ENCODE measurements at places on chromosomes 7 and 10. TPM values are rescaled to one million over a fixed set of nuclear protein-coding genes. Genes with fewer than 3 reads are reported as not detected.

DNA sequence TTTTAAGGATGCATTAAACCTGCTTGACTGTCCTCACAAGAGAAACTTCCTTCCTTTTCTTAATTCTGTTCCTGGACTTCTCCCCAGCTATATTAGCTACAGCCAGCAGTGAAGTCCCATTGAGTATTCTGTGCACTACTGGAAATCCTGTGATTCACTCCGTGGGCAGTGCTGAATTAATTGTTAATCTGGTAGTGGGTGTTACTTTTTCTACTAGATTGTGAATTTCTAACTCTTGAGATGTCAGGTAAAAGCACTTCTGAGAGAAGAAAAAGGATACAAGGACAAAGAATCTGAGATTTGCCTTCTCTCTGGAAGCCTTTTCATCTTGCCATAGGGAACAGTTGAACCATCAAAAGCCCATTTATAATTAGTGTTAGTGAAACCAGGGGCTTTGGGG is 33.9 kb downstream of the CYCS start:
- H3K36me3 ChIP-seq = no peaks in the 10 kb centered on the region
- no peak overlapping the region for H3K4me3 ChIP-seq
- H3K4me1 ChIP-seq = no peaks in the 10 kb centered on the region
- H3K27me3 ChIP-seq = no peaks in the 10 kb centered on the region

DNA sequence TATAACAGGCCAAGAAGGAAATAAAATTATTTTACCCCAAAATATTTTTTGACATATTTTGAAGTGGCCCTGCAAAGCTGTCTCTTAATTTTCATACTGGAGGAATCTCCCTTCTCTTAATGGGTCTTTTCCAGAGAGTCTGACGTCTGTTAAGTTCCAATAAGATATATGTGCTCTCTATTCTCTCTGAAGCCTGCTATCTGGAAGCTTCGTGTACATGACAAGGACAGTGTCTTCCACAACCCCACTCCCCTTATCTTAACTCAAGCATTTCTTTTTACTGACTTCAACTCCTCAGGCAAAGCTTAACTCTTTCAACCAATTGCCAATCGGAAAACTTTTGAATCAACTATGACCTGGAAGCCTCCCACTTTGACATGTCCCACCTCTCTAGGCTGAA is 29.2 kb upstream of the IL15RA start:
- H3K36me3 ChIP-seq = no peaks in the 10 kb centered on the region
- no peak for DNase-seq
- H3K4me3 ChIP-seq = no peak overlapping the region
- H3K27ac ChIP-seq = no peak overlapping the region
- H3K4me1 ChIP-seq = no peaks in the 10 kb centered on the region

The FRMPD2 gene
- 4.6 TPM for total RNA-seq

DNA sequence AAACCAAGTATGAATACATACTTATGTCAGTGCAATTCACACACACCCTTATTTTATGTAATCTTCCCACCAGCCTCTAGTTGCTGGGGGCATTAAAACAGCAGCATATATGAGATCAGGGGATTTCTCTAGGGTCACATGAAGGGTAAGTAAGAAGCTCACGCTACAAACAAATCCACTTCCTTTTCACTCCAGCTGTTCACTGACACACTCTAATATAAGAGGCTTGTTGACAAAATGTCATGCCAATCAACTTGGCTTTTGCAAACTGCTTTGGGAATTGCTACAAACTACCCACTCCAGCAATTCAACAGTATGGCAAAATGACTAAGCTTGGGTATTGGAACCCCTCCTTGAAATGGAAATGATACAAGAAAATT is 10.3 kb downstream of the FAM3C start:
- no peak overlapping the region for H3K27ac ChIP-seq
- DNase-seq = no peak
- no peak overlapping the region for H3K4me3 ChIP-seq
- H3K36me3 ChIP-seq = peaks cover 4% of the 10 kb centered on the region
- no peaks in the 10 kb centered on the region for H3K4me1 ChIP-seq

DNA sequence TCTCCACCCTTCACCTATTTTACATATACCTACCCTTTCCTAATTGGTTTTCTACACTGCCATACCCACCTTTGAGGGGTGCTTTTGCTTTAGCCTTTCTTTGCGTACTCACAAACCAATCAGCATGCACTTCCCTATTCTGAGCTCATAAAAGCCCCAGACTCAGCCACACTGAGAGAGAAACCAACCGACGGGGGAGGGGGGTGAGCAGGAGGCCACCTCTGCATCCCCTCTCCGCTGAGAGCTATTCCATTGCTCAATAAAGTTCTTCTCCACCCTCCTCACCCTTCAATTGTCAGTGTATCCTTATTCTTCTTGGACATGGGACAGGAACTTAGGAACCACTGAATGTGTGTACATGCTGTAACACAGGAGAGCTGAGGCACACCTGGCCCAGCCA is 9.0 kb upstream of the FKBP9 start:
- DNase-seq = no peak
- no peak overlapping the region for H3K27ac ChIP-seq
- H3K27me3 ChIP-seq = no peaks in the 10 kb centered on the region
- no peaks in the 10 kb centered on the region for H3K36me3 ChIP-seq
- H3K4me1 ChIP-seq = no peaks in the 10 kb centered on the region
- H3K4me3 ChIP-seq = no peak overlapping the region

DNA sequence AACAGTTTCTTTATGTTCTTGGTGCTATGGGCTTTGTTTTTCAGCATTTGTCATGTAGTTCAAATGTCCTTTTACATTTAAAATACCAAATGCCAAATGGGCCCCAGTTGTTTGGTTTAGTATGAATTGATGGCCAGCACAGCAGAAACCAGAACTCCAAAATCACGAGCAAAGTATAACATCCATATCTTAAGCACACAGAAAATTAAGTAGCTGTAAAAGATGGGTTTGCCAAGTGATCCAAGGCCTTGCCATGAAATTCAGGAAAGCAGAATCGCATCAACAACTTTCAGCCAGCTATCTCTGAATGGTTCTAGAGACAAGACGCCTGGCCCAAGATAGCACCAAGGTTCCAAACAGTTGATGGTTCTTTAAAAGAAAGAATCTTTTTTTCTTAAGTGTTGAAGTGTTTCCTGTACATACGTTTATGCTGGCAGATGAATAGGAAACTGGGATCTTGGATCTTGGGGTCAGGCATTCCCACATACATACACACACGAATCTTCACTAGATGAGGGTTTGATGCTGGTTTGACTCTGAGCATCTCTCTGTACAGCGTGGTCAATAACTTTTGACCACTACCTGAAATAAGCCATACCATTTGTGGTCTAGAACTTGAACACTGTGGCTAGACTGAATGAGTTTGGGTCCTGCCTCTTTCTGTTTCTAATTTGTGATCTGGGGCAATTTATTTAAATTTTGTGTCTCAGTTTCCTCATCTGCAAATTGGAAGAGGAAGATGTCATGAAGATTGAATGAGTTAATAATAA is 711.8 kb downstream of the KCNMA1 start:
- H3K4me3 ChIP-seq = no peak overlapping the region
- DNase-seq = no peak
- H3K27me3 ChIP-seq = no peaks in the 10 kb centered on the region
- no peaks in the 10 kb centered on the region for H3K4me1 ChIP-seq
- H3K27ac ChIP-seq = no peak overlapping the region

Measured in breast epithelium (tissue), 4 donors.